Right ventricle myocardium inferior (tissue), 1 donor: ENCODE measurements at places on chromosomes 1 and 21. TPM values are rescaled to one million over a fixed set of nuclear protein-coding genes. Genes with fewer than 3 reads are reported as not detected.

FAM72B gene
- total RNA-seq = 0.43 TPM

PLA2G4A gene
- total RNA-seq = 2.5 TPM

CYYR1 gene
- 27.3 TPM for total RNA-seq

DMBX1 gene
- not detected for total RNA-seq

ELAPOR1 gene
- 0.22 TPM for total RNA-seq

GALE gene
- 7.8 TPM for total RNA-seq

RXRG gene
- total RNA-seq = 3.1 TPM

RORC gene
- 11.3 TPM for total RNA-seq

MSH4 gene
- total RNA-seq = 0.35 TPM

SPRR3 gene
- total RNA-seq = not detected

SLC35F3 gene
- not detected for total RNA-seq

C1orf87 gene
- total RNA-seq = not detected

DNA sequence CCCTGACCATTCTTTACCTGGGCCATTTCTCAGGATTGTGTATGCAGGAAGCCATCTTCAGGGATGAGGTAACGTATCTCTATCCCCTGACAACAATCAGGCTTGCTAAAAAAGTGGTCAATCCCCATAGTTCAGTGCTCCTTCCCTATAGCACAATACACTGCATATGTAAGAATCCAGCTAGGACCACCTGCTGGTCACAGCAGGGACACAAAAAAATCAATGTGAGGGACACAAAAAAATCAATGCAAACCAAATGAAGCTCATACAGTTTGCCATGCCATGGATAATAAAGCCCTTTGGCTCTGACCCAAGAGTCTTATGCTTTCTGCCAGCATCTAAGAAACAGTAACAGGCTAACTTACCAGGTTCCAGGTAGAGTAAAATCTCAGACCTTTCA lies 16.3 kb downstream of the ACBD6 start:
- DNase-seq = no peak

- no peak for DNase-seq
Measured at GRCh38 chr1:89298461-89298860, 25.8 kb upstream of the GBP5 start.

DNA sequence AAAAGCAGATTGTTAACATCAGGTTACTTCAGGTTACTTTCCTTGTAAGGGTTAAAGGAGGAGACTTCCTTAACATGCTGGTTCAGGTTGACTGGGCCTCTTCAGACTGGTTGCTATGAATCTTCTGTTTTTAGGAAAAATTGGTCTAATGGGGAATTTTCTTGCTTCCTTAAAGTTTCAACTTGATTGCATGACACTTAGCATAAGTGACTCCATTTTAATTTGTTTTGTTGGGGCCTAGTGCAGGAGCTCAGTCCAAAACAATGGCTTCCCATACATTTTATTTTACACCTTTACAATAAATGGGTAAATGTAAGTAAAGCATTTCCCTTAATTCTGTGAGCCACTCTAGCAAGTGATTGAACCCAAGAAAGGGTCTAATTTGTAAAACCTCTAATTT lies 53.8 kb downstream of the SLC16A1 start:
- no peak for DNase-seq

DNA sequence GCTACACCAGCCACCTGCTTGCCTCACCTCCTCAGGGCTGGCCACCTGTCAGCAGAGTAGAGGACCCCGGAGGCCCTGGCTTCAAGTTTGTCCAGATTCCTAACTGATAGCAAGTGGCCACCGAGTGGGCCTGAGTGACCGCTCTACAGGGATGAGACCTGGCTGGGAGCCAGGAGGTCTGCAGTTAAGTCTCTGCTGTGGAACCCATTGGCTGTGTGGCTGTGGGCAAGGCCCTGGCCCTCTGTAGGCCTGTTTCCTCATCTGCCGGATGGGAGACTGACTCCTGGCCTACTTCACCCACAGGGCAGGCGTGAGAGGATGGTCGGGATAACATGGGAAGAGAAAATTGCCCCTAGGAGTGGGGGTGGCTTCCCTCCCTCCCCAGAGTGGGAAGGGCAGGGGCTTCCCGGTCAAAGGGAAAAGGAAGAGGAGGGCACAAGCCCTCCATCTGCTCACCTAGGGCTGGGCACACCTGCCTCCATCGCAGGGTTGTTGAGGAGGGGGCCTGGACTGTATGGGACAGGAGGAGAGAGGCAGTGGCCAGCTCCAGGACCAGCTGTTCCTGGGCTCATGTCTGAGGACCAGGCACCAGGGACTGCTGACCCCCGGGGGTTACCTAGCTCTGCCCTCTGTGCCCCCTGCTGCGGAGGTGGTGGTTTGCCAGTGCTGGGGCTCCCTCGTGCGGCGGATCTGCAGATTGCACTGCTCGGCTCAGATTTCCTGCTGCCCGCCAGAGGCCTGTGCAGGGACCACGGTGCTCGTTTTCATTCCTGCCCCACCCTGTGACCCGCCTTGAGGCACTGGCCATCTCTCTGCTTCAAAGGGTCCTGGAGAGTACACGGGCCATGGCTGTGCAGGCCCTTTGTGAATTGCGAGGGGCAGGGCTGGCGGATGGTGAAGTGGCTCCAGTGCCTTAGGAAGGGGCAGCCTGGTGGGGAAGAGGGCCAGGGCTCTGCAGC lies 9.1 kb upstream of the MTFR1L start:
- DNase-seq = peak; percentile 90

DNA sequence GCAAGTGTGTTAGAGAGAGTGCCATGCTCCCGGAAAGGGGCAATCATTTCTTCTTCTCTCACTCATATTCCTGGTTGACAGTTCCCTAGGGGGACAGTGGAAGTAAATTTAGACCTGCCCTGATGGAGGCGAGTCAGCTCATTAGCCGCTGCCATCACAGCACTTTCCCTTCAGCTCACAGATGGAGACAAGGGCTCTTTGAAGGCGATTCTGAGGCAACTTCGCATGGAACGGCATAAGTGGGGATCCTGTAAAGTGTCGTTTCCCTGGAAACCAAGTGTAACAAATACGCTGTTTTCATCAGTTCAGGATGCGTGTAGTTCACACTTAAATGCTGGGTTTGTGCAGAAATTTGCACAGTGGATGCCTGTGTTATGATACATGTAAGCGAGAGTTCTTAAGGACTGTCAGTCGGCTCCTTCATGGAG lies 114.5 kb upstream of the TMPRSS15 start:
- DNase-seq = no peak

GRCh38 chr1:173870252-173871075 lies 2.3 kb downstream of the ZBTB37 start:
- no peak for DNase-seq

DNA sequence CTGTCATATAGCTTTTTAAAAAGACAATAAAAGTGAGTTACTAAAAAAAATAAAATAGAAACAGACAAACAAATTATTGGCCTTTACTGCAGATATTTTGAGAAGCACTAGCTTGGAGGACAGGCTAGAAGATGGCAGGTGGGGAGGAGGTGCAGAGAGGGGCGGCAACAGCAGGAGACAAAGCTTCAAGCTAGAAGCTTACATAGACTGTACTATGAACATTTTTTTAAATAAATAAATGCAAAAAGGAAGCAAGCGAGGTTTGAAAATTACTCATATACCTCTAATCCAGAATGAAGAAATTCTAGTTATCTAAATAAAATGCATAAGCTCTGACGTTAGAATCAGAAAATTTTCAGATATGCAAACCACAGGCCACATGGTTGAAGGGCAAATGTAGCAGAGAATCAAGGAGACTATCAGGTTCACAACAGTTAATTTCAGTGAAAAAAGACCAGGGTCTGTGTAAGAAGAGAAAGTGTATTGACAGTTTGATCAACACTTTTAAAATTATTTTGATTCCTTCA lies 54.9 kb downstream of the NRIP1 start:
- DNase-seq = no peak

DNA sequence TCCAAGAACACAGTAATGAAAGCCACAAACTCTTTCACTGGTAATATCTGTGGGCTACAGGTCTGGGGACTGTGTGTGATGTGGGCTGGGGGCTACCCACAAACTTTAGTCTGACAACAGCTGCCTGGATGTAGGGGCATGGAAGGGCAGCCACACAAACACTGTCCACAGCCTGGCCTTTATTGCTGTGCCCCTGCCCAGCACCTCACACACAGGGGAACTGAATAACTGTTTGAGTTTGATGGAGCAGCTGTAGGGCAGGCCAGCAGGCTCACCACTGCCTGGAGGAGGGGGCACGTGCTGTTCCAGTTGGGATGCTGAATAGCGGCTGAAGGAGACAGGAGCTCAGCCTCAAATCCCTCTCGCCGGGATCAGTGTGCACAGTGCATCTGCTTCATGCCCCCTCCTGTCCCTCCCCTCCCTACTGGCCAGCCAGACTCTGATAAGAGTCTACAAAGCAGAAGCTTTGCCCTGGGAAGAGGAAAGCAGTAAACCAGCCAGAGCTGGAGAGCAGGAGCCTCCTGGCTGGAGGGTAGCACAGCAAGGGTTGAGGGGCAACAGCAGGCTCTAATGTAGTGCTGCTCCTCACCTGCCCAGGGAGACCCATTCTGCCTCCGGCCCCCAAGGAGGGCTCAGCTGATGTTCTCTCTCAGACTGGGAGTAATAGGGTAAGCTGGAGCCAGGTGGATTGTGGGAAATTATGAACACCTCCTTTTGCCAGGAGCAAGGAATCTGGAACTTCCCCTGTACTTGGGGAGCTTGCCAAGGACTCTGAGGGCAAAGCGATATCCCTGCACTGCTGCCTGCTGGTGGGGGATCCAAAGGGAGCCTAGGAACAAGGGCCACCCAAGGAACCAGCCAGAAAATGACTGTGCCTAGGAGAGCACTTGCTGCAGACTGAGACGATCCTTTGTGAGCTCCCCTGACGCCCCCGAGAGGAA lies 70.2 kb upstream of the GOLT1A start:
- no peak for DNase-seq

DNA sequence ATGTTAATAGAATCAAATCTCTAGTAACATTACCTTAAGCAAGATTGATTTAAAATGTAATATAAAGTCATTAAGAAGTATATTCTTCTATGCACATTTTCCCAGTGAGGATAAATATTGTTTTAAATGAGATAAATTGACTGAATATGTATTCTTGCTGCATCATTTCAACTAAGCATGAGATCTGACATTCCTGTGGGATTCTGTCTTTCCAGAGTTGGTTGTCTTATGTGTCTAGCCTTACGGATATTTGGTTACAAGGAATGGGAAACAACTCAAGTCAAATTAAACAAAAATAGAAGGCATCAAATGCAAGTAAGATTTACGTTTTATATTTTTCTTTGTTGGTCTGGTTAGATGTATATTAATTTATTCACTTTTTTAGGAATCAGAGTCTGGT lies 287.5 kb downstream of the PTGER3 start:
- DNase-seq = no peak

- no peak for DNase-seq
Measured at GRCh38 chr1:164647211-164647610, 88.2 kb downstream of the PBX1 start.

- DNase-seq = peak; percentile 83
Measured at GRCh38 chr1:93878501-93878888, 511 bp downstream of the DNTTIP2 start.

GRCh38 chr1:237050185-237050584 lies 8.2 kb downstream of the RYR2 start:
- no peak for DNase-seq

DNA sequence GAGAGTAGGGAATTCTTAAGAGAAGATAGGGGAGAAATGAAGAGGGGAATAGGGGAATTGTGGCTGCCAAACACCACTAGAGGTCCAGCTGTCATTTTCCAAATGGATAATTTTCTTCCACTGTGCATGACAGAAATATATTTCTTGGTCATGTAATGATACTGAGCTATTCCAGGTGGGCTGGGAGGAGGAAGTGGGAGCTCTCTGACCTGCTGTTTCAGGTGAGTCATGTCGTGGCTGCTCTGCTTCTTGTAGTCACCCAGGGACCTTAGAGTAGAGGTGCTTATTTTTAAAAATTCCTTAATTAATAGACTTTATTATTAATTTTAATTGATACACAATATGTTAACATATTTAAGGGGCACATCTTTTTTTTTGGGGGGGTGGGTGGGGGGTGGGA lies 11.9 kb downstream of the PDE4B start:
- no peak for DNase-seq

DNA sequence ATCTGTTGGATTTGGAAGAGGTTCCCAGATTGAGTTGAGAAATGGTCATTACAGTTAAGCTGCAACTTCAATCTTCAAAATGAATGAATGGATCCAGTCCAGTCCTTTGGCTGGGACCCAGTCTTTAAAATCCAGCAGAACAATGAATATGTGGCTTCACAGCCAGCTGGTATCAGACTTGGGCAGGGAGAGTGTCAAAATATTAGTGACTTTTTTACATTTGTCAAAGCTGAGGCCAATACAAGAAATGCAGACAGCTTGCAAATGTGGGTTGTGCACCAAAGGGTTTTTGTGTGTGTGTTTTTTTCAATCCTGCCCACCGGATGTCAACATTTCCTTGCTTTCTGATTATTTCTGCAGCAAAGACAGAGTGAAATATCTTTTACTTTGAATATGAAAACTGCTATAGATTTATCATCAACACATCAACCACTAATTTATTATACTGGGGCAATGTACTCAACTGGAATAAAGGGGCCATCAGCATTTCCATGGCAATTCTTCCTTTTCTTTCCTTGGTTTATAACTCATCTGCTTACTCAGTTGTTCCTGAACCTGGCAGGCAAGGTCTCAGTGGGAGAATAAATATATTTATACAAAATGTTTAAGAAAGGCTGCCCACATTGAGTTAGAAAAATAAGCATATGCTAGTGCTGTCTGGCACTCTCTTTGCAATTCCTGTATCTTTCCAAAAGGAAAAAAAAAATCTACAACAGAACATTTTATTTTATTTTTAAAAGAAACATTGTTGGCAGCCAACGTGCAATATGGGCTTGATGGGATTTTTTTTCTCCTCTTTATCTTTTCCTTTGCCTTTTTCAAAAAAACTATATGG lies 491.6 kb upstream of the C1orf87 start:
- no peak for DNase-seq

DNA sequence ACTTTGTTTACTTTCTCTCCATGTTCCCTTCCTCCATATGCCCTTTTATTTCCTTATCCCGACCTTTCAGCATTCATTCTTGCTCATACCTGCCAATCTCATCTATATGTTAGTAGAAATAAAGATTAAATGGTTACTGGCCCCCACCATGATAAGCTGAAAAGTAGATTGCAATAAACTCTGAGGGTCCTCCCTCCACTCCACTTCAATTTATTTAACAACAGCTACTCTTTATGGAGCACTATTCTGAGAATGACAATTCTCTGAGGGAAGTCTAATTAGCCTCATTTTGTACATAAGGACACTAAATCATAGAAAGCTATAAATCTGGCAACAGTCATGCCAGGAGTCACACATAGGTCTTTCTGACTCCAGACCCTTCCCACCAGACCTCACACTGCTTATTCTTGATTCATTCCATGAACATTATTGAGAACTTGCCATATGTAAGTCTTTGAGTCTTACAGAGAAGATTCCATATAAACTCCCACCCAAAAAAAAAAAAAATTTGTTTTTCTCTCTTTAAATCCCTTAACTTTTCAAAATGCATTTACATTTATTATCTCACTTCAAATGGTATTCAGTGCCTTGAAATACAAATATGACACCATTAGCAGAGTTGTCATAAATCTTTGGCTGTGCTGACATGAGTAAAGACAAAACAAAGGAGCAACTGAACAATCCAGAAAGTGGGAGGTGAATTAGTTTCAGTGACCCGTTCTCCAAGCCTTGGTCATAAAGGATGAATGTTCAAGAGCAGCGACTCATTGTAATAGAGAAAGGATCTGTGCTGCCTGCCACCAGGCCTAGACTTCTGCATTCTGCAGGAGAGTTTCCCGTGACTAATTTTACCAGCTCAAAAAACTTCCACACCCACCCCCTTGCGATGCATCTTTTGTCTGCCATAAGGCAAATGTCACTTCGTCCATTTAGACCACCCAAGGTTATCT lies 28.5 kb downstream of the PALMD start:
- no peak for DNase-seq

GRCh38 chr1:15305468-15305770 lies 58.4 kb downstream of the FHAD1 start:
- DNase-seq = no peak
